Pancreas (tissue), 10 donors: ENCODE measurements at places on chromosomes 3 and 15. TPM values are rescaled to one million over a fixed set of nuclear protein-coding genes. Genes with fewer than 3 reads are reported as not detected.
A peak's percentile ranks its signal among the peaks of the same experiment; 100 is the strongest.

DNA sequence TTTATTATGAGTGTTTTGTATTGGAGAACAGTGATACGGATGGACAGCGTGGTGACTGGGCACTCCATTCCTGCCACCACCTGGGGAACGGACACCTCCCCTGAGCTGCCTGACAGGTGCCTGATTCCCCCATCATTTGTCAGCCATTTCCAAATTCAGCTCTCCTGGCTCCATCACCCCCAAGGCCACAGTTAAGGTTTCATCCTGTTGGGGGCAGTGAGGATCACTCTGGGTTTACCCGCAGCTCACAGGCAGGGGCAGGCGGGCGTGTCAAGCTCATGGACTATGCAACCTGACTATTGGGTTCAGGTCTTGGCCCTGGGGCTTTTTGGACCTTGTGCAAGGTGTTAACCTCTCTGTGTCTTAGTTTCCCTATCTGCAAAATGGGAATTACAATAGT, 76.3 kb downstream of the RAB11A start:
- no peak for DNase-seq
- no peaks in the 10 kb centered on the region for H3K27me3 ChIP-seq
- H3K4me1 ChIP-seq = no peaks in the 10 kb centered on the region
- no peak overlapping the region for H3K4me3 ChIP-seq

Gene FEZF2
- not detected for total RNA-seq

GRCh38 chr15:100001405-100001804, 268.2 kb upstream of the LYSMD4 start:
- no peak overlapping the region for H3K27ac ChIP-seq
- no peak for DNase-seq
- H3K4me1 ChIP-seq = no peaks in the 10 kb centered on the region
- H3K36me3 ChIP-seq = no peaks in the 10 kb centered on the region

Gene EHD4
- 22.8 TPM for total RNA-seq

Gene ARGFX
- not detected for total RNA-seq

Gene CKMT1B
- 3.1 TPM for total RNA-seq

Gene DHX30
- 21.0 TPM for total RNA-seq

DNA sequence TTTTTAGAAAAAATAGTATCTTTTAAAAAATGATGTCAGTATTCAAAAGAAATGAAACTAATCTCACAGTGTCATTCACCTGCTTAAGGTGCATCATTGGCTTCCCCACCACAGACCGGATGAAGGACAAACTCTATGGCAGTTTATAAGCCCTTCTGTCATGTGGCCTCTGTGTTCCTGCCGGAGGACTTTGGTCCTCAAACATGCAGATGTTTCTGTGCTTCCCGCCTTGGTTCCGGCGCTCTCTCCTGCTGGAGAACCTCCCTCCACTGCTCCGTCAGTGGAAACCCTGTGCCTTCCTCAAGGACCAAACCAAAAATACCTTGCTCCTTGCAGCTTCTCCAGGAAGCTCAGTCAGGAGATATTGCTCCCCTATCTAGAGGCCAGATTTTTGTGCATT, 326.3 kb downstream of the UACA start:
- no peak overlapping the region for H3K4me3 ChIP-seq
- no peaks in the 10 kb centered on the region for H3K27me3 ChIP-seq
- no peaks in the 10 kb centered on the region for H3K4me1 ChIP-seq
- no peak for DNase-seq
- no peak overlapping the region for H3K27ac ChIP-seq

- H3K4me3 ChIP-seq = no peak overlapping the region
- H3K27me3 ChIP-seq = no peaks in the 10 kb centered on the region
- no peak for DNase-seq
- H3K4me1 ChIP-seq = no peaks in the 10 kb centered on the region
Measured at GRCh38 chr3:124981472-124981871, 46.9 kb upstream of the MUC13 start.

Gene WDR93
- 0.19 TPM for total RNA-seq

GRCh38 chr3:160784853-160785252, 28.8 kb downstream of the PPM1L start:
- DNase-seq = no peak
- H3K27ac ChIP-seq = peak overlapping the region; percentile 18
- H3K4me3 ChIP-seq = no peak overlapping the region
- H3K27me3 ChIP-seq = no peaks in the 10 kb centered on the region
- no peaks in the 10 kb centered on the region for H3K4me1 ChIP-seq
- H3K36me3 ChIP-seq = no peaks in the 10 kb centered on the region

GRCh38 chr3:77146004-77146403, 106.1 kb downstream of the ROBO2 start:
- no peaks in the 10 kb centered on the region for H3K36me3 ChIP-seq
- no peaks in the 10 kb centered on the region for H3K27me3 ChIP-seq
- H3K4me1 ChIP-seq = no peaks in the 10 kb centered on the region
- H3K27ac ChIP-seq = no peak overlapping the region

DNA sequence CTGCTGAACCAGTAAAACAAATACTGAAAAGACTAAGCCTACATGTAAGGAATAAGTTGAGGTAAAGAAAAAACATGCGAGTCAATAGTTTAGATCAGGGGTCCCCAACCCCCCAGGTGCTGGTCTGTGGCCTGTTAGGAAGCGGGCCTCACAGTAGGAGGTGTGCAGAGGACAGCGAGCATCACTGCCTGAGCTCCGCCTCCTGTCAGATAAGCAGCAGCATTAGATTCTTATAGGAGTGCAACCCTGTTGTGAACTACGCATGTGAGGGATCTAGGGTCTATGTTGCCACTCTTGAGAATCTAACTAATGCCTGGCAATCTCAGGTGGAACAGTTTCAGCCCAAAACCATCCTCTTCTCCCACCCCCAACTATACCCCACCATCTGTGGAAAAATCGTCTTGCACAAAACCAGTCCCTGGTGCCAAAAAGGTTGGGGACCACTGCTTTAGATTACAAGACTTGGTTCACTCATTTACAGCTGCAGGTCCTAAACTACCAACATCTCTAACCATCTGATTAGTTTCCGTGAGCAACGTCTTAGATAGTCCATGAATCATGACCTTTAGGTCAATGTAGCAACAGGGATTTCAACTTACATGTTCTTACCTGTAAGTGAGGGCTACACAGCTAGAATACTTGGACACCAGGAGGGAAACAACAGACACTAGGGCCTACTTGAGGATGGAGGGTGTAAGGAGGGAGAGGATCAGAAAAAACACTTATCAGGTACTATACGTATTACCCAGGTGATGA, 66.7 kb downstream of the TRANK1 start:
- H3K4me1 ChIP-seq = no peaks in the 10 kb centered on the region
- H3K4me3 ChIP-seq = no peak overlapping the region
- H3K27ac ChIP-seq = no peak overlapping the region
- no peaks in the 10 kb centered on the region for H3K36me3 ChIP-seq

Gene MUC20
- 7.5 TPM for total RNA-seq

Gene ATP13A5
- 0.14 TPM for total RNA-seq

DNA sequence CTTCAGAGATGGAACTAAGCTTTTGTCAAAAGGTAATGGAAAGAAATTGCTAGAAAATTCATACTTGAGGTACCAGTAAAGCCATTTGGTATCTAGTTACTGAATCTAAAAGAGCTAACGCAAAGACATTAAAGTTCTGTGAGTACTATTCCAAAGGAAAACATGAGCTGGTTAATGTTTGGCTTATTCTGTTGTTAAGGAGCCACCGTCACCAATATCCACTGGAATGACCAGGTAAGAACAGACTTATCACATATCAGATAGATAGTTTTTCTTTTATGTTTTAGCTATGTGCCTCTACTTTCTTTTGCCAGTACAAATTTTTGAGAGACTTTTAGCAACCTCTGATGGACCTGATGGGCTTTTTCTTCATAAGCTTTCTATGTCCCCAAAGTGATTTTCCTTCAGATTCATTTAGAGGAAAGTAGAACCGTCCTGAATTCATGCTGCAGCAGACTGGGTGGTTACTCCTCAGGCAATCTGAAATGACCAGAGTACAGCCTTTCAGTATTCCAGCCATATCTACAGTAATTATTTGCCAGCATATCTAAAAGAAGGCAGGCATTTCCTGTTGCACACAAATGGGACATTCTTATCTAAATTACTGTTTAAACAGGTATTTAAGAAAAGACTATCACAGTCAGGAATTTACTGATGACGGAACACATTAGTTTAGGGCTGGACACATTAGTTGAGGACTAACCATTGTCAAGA, 274.1 kb downstream of the MECOM start:
- no peak overlapping the region for H3K4me3 ChIP-seq
- peak overlapping the region; percentile 39 for H3K27ac ChIP-seq
- no peaks in the 10 kb centered on the region for H3K27me3 ChIP-seq
- H3K4me1 ChIP-seq = peaks cover 38% of the 10 kb centered on the region
- no peaks in the 10 kb centered on the region for H3K36me3 ChIP-seq

DNA sequence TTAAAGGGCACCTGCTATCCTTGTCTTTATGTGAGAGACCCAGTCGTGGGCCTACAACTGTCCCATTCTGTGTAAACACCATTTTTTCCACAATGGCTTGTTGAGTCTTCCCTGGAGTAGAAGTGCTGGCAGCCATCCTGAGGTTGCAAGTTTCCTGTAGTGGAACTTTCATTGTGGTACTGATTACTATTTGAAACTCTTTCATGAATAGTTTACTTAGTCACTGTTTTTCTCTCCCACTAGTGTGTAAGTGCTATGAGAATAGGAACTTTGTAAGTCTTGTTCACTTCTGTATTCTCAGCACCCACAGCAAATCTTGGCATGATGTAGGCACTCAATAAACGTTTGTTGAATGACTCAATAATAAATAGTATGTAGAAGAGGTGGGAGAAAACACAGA, 48.6 kb downstream of the RARB start:
- DNase-seq = no peak
- H3K36me3 ChIP-seq = no peaks in the 10 kb centered on the region
- no peak overlapping the region for H3K27ac ChIP-seq
- no peaks in the 10 kb centered on the region for H3K4me1 ChIP-seq

Gene TNFAIP8L3
- 0.76 TPM for total RNA-seq

DNA sequence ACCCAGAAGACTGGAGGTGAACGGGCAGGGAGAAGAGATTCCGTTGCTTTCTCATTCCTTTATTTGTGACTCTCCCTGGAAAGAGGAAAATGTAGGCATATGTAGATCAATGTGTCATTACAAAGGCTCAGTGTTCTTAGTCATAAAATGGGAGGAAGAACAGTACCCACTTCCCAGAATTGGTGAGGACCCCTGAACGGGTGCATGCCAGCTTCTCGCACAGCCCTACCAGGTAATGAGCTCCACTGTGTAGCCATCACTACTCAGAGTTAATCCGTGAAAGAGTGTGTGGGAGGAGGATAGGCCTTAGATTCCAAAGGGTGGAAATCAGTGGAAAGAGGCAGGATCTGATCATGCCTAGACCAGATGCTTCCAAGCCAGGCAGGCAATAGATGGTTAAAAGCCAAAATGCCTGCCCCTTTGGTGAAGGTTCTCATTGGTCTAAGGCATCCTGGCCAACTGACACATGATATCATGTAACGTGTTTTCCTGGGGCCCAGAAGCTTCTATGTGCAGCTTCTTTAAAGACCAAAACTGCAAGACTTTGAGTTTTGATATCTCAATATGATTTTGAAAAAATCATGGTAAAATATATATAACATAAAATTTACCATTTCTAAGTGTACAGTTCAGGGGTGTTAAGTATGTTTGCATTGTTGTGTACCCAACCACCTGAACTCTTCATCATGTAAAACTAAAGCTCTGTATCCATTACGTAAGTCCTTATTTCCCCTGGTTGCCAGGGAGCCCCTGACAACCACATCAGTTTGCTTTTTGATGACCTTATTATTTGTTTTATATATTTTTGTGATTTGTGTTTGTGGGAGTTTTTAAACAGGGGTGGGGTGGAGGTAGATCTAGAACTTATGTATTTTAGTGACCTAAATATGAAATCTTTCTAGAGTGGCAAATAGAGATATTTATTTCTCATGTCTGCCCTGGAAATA, 402.2 kb upstream of the CFAP20DC start:
- H3K27me3 ChIP-seq = no peaks in the 10 kb centered on the region
- no peak for DNase-seq
- H3K4me1 ChIP-seq = no peaks in the 10 kb centered on the region
- no peak overlapping the region for H3K27ac ChIP-seq
- H3K36me3 ChIP-seq = no peaks in the 10 kb centered on the region
- H3K4me3 ChIP-seq = no peak overlapping the region

Gene FOXP1
- total RNA-seq = 34.8 TPM

GRCh38 chr15:66901336-66902100, 163.9 kb upstream of the SMAD3 start:
- no peaks in the 10 kb centered on the region for H3K36me3 ChIP-seq
- no peak overlapping the region for H3K4me3 ChIP-seq

Gene NCKIPSD
- 7.5 TPM for total RNA-seq

Gene CISH
- total RNA-seq = 21.0 TPM

- no peaks in the 10 kb centered on the region for H3K36me3 ChIP-seq
- no peaks in the 10 kb centered on the region for H3K4me1 ChIP-seq
- no peak for DNase-seq
- no peak overlapping the region for H3K4me3 ChIP-seq
- H3K27ac ChIP-seq = no peak overlapping the region
- H3K27me3 ChIP-seq = no peaks in the 10 kb centered on the region
Measured at GRCh38 chr3:121786485-121786884, 36.9 kb upstream of the GOLGB1 start.

DNA sequence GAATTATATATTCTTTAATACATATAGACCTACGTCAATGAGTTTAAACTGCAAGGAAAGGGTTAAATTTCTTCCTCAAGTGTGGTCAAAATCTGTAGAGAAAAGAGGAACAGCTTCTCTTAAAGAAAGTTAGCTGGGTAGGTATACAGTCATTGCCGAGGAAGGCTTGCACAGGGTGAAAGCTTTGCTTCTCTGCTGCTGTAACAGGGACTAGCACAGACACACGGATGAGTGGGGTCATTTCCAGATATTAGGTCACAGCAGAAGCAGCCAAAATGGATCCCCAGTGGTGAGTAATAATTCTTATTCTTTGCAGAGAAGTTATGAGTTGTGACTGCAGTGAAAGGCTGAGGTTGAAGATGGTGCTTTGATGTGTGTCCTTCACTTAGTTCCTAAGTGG, at the start of gene CD86:
Gene CD86 (plus strand): TSS at position 148 of the 400 bp plus-strand sequence. CDS start 128 bp downstream, at position 276.
- H3K4me3 ChIP-seq = no peak within 1 kb of the TSS
- no peak within 1 kb of the TSS for H3K27ac ChIP-seq
- no peaks in the 10 kb centered on the region for H3K4me1 ChIP-seq
- DNase-seq = no peak

DNA sequence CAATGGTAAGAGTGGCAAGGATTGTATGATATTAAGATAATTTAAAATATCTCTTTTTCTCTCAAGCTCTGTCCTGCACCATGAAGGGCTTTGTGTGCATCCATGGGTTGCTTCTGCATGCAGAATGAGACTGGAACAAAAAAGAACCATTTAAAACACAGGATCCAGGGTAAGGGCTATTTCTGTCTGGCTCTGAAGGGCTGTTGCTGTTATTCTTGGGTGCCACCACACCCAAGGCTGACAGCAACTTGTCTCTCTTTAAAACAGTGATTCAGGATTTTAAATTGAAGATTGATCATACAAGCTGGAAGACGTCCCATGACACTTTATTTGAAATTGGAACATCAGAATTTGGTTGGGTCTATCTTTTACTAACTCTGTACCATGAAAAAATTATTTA, 268.8 kb upstream of the CNTN3 start:
- no peaks in the 10 kb centered on the region for H3K4me1 ChIP-seq
- H3K27me3 ChIP-seq = no peaks in the 10 kb centered on the region
- H3K4me3 ChIP-seq = no peak overlapping the region
- DNase-seq = no peak
- no peaks in the 10 kb centered on the region for H3K36me3 ChIP-seq
- no peak overlapping the region for H3K27ac ChIP-seq

GRCh38 chr3:101183151-101183550, 137.2 kb downstream of the IMPG2 start:
- H3K4me3 ChIP-seq = no peak overlapping the region
- no peaks in the 10 kb centered on the region for H3K4me1 ChIP-seq
- DNase-seq = no peak
- no peak overlapping the region for H3K27ac ChIP-seq

Gene CCR3
- total RNA-seq = not detected
